ENCODE measurements at places on chromosomes 3 and 15. TPM values are rescaled to one million over a fixed set of nuclear protein-coding genes. Genes with fewer than 3 reads are reported as not detected.
A peak's percentile ranks its signal among the peaks of the same experiment; 100 is the strongest.

- DNase-seq, result no peak
These were observed 68.4 kb upstream of the FRMD4B start for GRCh38 chr3:69454204-69454787.

DNA sequence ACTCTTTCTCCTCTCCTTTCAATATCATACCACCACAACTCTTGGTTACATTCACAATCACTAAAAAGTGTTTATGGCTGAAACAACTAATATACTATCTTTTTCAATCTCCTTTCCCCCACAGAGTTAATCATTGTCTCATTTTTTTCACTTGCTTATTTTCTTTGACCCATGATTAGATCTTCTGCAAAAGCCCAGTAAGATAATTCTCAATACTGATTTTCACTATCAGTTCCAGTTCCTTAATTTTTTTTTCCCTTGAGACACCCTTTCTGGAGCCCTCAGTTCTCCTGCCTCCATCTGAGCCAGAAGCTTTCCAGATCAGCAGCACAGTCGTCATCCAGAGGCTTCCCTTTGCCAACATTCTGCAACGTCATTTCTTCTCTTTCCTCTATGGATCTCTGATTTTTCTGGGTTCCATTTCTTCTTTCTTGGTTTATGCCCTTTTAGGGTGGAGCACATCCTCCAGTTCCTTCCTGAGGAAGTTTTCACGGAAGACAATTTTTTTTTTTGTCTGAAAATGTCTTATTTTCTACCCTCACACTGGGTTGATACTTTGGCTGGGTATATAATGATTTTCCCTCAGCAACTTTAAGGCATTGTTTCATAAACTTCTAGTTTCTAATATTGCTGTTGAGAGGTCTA lies 88.7 kb upstream of the C15orf39 start:
- no peak for DNase-seq

DNA sequence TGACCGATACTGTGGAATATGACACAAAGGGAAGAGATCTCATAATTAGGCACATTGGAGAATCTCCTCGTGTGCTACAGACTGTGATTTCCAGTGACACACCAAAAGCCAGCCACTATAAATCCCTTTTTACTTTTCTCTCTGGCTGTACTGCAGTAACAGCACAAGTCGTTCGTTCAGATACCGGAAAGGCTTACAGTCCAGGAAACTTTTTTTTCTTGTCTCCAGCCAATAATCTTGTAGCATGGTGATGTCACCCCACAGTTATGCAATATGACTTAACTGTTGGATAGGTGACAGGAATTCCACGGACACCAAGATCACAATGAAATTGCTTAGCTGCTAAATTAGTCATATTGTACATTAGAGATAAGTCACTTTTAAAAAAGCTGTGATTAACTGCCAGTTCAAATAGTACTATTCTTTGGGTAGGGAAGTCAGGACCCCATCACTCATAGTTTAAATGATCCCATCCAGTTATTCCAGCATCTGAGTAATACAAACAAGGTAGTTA lies 36.3 kb upstream of the TSC22D2 start:
- DNase-seq, result peak; percentile 100

GRCh38 chr3:46934498-46935167 lies 41.9 kb downstream of the CCDC12 start:
- peak; percentile 46 for DNase-seq

GRCh38 chr3:49661281-49661680 lies 12.9 kb upstream of the APEH start:
- DNase-seq, result peak; percentile 47

- DNase-seq, result no peak
These were observed 25.0 kb upstream of the TEX264 start for GRCh38 chr3:51646091-51646490.

DNA sequence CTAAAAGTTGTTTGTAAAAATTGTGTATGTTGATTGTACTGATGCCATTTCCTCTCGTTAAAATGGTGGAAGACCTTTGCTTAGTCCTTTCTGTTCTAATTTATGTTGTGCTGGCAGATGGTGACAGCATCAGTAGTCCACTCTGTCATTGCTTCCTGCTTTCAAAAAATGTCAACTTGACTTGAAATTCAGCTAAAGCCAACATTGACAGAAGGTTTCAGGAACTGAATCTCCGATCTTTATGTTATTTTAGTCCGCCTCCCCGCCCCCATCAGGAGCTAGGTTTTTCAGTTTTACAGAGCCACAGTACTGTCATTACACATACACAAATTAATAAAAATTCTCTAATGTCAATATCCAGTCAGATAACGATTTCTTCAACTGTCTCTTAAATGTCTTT lies 1.5 kb downstream of the CEP63 start:
- peak; percentile 37 for DNase-seq

DNA sequence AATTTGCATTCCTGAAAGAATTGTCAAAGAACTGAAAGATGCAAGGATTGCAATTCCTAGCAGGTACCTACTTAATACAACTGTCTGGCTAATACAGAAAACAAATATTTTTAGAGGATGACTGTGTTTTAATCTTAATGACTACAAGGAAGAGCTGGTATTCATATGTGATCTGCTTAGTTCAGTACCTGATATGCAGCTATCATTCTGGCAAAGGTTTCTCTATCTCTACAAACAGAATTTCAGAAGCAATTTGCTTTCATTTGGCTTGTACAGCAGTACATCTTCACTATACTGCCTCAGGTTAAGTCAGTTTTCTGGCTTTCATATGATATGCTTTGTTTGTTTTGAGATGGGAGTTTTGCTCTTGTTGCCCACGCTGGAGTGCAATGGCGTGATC lies 51.3 kb downstream of the TBL1XR1 start:
- no peak for DNase-seq

The CHRNA7 gene
- 2.0 TPM for total RNA-seq

The KIF7 gene
- total RNA-seq, result 1.9 TPM
